ENCODE measurements at places on chromosomes 1 and 21.

- DNase-seq, result no peak
Measured at GRCh38 chr1:186999506-186999905, 170.8 kb downstream of the PLA2G4A start.

- no peak for DNase-seq
Measured at GRCh38 chr1:108050911-108051629, 86.1 kb upstream of the VAV3 start.

DNA sequence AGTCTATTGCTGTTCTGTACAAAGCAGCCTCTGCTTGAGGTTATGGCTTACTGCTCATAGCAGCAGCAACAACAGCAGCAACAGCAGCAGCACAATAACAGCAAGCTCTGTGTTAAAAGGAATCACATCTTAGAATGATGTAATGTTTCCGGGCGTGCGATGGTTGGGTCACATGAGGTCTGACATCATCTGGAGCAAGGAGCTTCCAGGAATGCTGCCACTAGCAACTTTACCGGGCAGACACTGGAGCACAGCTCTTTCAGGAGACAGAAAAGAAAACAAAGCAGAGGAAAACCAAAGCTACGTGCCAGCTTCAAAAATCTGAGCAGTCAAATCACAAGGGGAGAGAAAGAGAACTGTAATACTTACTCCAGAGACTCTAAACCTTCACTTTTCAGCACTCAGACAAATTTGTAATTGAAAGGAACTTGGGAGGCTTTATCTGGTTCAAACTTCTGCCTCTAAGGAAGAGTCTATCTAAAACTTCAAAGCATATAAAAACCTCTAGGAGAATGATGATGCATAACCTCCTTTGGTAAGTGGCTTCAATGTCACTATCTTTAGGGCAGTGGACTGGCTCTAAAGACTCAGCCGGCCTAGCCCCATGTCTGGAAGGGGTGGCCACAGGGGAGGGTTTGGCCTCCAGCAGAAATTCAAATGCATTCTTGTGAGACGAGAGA, 28.3 kb upstream of the RAB3GAP2 start:
- no peak for DNase-seq

- DNase-seq, result no peak
Measured at GRCh38 chr1:239858529-239858928, 233.2 kb upstream of the FMN2 start.

DNA sequence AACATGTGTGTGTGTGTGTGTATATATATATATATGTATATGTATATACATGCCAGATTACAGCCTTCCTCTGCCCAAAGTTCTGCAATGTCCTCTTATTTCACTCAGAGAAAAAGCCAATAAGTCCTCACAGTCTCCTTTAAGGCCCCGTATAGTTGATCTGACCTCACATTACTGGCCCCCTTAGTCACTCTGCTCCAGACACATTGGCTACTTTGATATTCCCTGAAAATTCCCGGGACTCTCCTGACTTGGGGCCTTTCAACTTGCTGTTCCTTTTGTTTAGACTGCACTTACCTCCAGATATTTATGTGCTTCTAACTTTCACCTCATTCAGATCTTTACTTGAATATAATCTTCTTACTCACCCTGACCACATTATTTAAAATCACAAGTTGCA, 4.2 kb upstream of the BSDC1 start:
- no peak for DNase-seq

DNA sequence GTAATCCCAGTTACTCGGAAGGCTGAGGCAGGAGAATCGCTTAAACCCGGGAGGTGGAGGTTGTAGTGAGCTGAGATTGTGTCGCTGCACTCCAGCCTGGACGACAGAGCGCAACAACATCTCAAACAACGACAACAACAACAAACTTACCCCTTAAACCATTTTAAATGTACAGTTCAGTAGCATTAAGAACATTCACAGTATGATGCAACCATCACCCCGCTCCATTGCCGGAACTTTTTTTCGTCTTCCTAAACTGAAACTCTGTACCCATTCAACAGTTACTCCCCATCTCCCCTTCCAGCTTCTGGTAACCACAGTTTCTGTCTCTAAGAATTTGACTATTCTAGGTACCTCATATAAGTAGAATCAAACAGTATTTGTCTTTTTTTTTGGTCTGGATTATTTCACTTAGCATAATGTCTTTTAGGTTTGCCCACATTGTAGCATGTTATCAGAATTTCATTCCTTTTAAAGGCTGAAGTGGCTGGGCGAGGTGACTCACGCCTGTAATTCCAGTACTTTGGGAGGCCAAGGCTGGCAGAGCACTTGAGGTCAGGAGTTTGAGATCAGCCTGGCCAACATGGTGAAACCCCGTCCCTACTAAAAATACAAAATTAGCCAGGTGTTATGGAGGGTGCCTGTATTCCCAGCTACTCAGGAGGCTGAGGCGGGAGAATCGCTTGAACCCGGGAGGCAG, 19.6 kb downstream of the CA6 start:
- no peak for DNase-seq

All from stimulated activated CD4-positive, alpha-beta T cell treated with anti-CD3 and anti-CD28 coated beads, Interleukin-15, amount 100 ng/mL, for 1 hour (primary cell).